ENCODE measurements at places on chromosomes 1 and 21.

- no peak for DNase-seq
These were observed 38.3 kb downstream of the ABCG1 start for GRCh38 chr21:42257091-42257765.

GRCh38 chr1:59718989-59719360 lies 95.8 kb upstream of the HOOK1 start:
- DNase-seq, result no peak

GRCh38 chr1:6625584-6626149 lies 999 bp downstream of the THAP3 start:
- DNase-seq, result no peak

- DNase-seq, result no peak
These were observed 60.7 kb upstream of the BTG3 start for GRCh38 chr21:17673261-17674020.

- no peak for DNase-seq
These were observed 9.7 kb upstream of the AADACL4 start for GRCh38 chr1:12634156-12634555.
